Kidney tubule cell (primary cell): ENCODE measurements at places on chromosomes 2 and 18.
A peak's percentile ranks its signal among the peaks of the same experiment; 100 is the strongest.

GRCh38 chr2:30770816-30771576 is 36.2 kb downstream of the CAPN13 start:
- no peak for DNase-seq

GRCh38 chr2:241821460-241822263 is 12.7 kb downstream of the NEU4 start:
- DNase-seq: no peak

DNA sequence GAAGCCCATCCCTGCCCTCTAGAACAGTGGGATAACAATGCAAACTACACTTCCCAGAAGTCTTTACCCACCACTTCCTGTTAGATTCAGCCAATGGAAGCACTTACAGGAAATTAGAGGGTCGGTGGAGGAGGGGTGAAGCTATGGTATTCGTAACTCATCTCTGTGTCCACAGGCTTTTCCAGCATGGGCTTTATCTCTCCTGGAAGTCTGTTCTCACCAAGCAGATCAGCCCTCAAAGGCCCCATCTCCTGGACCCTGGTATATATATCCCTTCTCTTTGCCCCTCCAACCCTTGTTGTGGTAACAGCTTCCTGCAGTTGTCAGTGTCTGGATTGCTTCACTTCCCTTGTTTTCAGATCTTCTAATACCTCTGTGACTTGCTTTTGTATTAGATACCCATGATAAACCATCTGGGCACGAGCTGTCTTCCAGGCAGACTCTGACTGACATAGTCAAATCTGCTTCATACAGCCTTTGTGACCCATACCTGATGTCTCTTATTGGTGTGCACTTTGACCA is 475.0 kb upstream of the POU3F3 start:
- peak; percentile 64 for DNase-seq

GRCh38 chr2:153808679-153809078 is 63.0 kb upstream of the GALNT13 start:
- no peak for DNase-seq

DNA sequence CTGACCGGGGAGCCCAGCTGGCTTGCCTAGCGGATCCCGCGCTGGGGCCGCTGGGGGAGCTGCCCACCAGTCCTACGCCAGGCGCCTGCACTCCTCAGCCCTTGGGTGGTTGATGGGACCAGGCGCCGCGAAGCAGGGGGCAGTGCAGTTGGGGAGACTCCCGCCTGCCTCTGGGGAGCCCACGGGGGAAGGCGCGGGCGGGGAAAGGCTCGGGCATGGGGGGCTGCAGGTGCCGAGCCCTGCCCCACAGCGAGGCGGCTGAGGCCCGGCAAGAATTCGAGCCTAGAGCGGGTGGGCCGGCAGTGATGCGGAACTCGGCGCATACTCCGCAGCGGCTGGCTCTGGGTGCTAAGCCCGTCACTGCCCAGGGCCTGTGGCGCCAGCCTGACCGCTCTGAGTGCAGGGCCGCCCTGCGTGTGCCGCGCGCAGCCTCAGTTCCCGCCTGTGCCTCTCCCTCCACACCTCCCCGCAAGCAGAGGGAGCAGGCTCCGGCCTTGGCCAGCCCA is 249.1 kb upstream of the TEKT4 start:
- DNase-seq: peak; percentile 1

DNA sequence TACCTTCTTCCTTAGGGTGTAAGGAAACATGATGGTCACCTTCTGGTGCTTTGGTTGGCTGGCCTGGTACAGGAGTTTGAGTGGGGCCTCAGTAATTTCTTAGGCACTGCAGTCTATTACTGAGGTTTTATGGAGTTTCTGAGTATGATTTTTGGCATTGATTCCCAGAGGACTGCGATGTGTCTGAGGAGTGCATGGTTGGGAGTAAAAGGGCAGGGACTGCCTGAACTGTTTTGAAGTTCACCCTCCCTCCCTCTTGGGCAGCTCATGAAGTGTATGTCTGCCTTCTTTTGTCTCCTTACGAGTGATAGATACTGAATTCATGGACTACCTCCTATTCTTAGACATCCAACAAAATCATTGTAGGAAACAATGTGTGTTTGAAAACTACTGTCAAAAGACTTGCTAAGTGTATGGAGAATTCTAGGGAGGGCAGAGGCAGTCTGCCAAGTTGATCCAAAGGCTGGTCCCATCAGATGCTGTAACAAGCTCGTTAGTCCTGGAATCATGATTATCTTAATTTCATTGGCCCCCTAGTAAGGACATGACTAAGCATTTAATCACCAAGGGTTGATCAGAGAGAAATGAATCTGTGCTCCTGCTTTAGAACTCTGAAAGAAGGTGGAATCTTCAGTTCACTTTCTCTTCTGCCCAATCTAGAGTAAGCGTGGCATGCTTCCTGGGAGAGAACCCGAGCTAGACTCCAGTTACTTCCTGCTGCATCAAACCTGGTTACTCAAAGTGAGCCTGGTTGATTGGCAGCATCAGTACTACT is 26.5 kb downstream of the LYPD6B start:
- DNase-seq: no peak

- DNase-seq: no peak
Measured at GRCh38 chr2:241156971-241157441, 6.7 kb downstream of the PPP1R7 start.

- DNase-seq: no peak
Measured at GRCh38 chr2:65316072-65316471, 88.4 kb downstream of the ACTR2 start.
